ENCODE measurements at places on chromosomes 2 and 18.
A peak's percentile ranks its signal among the peaks of the same experiment; 100 is the strongest.

DNA sequence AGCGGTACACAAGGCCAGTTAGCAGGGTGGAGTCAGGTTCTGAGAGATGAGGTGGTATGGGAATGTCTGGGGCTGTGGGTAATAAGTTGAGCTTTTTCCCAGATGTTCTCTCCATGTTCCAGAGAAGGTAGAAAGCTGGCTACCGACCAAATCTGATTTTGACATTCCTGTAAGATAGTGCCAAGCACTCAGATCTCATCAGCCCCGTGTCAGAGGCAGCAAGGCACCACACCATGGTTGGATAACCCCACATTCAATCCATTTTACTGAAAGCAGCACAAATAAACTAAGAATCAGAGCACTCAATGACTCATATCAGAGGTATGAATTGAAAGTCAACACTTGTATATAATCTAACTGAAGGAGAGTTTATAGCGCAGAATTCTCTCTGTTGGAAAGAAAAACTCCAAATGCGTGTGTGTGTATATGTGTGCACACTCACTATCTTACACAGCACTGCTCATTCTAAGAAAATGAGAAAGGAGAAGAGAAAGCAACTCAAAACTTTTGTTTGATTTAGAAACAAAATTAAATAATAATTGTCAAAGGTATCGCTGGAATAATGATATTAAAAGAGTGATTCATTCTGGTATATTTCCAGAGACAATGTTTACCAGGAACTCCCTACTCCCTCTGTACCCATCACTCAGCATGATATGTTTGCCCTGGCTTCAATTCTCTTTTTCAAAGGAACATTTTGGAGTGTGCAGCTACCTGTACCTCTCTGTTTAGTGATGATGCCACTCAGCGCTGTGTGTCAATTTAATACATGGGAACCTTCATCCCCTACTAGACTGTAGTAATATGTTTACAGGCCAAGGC is 375.1 kb upstream of the ID2 start:
- DNase-seq = peak; percentile 23

DNA sequence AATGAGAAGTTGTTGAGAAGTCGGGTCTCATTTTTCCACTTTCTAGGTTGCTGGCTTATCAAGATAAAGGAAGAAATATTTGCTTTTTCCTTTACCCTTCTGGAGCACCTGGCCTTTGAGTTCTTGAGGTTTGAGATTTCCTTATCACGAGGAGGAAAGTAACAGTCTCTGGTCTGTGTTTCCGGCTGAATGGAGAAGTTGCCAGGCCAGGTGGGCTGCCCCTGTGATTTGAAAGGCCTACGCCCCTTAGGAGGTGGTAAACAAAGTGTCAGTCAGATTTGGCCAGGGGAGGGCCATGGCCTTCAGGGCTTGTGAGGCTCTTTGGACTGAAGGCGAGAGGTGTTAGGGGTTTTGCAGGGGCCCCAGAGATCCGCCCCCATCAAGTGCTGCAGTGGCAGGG is 156.7 kb upstream of the HAAO start:
- no peak for DNase-seq

DNA sequence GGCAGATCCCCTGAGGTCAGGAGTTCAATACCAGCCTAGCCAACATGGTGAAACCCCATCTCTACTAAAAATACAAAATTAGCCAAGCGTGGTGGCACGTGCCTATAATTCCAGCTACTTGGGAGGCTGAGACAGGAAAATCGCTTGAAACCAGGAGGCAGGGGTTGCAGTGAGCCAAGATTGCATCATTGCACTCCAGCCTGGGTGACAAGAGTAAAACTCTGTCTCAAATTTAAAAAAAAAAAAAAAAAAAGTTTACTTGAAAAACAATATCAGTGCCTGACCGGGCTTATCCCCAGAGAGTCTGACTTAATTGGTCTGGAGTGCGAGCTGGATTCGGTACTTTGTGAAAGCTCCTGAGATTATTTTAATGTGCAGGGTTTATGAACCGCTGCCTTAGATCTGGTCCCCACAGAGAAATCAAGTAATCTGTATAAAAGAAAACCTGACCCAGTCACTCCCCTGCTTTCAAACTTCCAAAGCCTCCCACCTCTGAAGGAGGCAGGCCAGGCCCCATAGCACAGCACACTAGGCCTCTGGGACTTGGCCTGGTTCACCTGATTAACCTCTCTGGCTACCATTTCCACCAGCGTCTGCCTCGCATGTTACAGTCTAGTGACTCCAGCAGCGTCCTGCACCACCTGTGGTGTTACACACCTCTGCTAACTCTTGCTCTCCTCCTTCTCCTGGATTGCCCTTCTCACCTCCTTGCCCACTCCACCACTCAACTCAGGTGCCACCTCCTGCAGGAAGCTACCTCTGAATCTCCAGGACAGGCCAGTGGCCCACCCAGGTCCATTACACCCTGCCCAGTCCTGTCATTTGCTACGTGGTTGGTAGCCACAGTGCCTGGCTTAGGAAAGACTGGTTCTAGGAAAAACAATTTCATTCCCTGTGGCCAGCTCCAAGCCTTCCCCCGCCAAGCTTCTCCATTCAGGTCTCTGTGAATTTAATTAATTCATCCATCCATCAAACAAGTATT is 114.3 kb upstream of the PPP1CB start:
- DNase-seq = peak; percentile 35

GRCh38 chr2:160486341-160486740 is 7.3 kb downstream of the RBMS1 start:
- peak; percentile 49 for DNase-seq

GRCh38 chr18:49976795-49977560 is 163.6 kb upstream of the ACAA2 start:
- no peak for DNase-seq

- DNase-seq = peak; percentile 89
These were observed 3.8 kb downstream of the LBH start for GRCh38 chr2:30235008-30235655.

DNA sequence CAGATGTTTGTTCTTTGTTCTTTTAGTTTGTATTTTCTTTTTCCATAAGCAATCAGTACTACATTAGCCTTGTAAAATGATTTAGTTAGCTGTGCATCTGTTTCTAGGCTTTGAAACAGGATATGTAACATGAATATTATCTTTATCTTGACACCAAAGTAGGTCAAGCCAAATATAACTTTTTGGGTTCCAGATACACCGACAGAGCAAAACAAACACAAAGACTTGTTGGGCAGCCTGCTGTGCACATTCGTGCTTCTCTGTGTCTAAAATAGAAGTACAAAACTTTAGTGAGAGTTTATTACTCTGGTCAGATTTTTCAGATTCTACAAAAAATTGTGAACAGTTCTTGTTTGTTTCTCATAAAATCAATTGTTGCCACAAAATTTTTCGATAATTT is 1059.3 kb upstream of the GYPC start:
- DNase-seq = no peak

DNA sequence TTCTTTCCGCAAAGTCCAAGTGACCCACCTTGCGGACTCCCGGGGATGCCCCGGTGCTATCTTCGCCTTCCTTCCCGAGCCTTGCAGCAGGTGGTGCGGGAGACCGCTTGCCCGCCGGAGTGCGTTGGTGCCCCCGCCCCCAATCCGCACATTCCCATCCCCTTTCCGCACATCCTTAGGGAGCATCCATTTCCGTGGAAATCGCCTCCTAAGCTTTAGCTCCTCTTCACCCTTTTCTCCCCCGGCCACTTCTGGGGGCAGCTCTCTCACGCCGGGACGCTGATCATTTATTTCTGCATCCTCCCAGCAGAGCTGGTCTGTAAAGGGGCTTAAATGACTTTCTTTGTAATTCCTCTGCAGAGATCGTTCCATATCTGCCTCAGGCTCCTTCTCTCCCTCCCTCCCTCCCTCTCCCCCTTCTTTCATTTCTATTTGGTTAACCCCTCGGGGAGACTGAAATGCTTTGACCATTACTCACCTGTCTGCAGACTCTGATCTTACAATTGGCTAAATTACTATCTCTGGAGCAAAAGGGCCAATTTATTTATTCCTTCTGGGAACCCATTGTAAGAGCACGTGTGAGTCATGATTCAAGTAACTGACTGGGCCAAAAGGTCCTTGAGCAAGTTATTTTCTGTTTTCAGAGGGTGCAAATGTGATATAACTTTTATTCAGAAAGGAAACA is 1.3 kb upstream of the LYPD1 start:
- DNase-seq = peak; percentile 65

DNA sequence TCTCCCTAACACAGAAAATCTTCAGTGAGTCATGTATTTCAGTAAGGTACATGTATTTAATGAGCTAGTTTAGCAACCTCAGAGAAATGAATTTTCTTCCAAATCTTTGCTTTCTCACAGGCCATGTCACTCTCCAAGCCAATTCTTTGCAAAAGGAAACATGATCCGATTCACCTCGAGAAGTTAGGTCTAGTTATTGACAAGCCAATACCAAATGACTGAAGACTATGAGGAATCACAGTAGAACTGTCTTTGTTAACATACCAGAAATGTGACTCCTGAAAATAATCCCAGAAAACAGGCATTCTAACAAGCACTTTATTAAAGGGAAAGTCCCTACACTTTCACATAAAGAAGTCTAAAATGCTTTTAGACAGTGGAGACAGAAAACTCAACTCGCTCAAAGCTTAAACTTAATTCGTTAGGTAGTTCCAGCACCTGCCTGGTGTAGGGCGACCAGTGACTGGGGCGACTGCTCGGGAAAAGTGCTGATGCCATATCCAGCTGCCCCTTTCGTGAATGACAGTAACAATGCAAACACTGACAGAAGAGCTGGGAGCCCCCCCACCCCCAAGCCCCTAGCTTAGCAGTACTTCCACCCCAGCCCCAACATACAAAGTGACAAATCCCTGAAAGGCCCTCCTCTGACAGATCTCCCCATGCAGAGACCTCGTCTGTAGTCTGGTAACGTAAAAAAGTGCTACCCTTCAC is 1.8 kb downstream of the MEMO1 start:
- DNase-seq = peak; percentile 59

DNA sequence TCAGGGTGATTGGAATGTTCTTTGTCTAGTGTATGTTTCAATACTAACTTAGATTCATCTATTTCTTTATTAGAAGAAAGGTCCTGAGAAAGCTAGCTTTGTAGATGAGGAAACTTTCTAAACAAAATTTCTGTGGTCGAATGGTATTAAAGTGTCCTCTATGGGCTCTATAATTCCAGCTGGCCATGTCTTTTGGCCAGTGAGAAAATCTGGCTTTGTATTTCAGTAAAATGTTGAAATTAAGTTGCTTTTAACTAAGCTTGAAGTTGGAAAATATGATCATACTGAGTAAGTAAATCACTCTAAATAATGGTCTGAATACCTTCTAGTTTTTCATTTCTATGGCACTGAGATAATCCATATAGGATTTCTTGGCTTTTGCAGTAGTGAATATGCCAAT is 148.8 kb downstream of the RDH14 start:
- no peak for DNase-seq

DNA sequence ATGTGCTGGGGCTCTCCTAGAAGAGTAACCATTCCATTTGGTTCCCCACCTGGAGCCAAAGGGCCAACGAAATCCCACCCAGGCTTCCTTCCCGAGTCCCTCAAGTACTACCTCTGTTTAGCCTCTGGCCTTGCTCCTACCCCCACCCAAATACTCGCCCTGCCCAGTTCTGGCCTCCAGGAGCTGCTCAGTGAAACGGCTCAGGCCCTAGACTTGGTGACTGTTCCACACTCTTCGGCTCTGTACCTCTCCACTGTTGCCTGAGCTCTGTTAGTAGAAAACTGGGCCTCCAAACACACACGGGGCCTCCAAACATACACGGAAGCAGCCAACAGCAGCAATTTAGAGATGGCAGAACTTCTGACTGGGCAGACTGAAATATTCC is 4.2 kb downstream of the OTX1 start:
- no peak for DNase-seq

- DNase-seq = peak; percentile 92
These were observed 62.6 kb downstream of the NFATC1 start for GRCh38 chr18:79458131-79458838.

DNA sequence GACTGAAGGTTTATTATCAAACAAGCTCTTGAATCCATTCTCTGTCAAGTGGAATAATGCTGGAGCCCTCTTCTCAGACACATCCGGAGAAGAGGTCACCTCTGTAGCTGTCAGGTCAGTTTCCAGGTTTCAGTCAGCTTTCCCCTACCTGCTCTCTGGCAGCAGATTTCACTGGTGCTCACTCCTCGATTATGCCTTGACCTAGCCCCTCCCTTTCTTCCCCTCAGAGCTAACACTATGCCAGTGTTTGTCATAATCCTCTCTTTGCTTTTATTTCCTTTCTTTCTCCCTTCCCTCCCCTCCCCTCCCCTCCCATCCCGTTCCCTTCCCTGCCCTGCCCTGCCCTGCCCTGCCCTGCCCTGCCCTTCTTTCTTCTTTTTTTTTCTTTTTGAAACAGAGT is 22.5 kb upstream of the PLEKHM3 start:
- no peak for DNase-seq

DNA sequence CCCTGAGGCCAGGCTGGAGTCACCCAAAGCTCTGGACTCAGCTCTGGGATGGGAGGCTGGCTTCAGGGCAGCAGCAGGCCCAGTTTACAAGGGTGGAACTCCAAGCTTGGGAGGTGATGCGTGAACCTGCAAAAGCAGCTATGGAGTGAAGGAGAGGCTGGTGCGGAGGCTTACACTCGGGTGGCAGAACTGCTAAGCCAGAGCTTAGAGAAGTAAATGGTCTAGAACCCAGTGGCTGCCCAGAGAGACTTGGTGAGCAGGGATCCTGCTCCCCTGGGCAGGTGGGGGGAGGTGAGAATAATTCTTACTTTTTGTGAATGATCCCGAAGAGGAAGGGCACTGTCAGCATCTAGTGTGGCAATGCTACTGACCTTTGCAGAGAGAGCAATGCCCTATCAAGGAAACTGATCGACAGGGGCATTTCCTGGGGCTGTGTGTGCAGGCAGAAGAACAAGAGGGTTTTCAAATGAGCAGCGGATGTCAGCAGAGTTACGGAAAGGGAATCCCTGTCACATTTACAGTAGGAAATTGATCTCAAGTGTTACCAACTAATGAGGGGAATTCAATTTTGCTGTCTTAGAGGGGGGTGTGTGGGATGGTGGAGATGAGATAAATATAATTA is 80.4 kb downstream of the TGFA start:
- DNase-seq = no peak

- no peak for DNase-seq
These were observed 305.3 kb downstream of the NDUFA10 start for GRCh38 chr2:239719791-239720360.

DNA sequence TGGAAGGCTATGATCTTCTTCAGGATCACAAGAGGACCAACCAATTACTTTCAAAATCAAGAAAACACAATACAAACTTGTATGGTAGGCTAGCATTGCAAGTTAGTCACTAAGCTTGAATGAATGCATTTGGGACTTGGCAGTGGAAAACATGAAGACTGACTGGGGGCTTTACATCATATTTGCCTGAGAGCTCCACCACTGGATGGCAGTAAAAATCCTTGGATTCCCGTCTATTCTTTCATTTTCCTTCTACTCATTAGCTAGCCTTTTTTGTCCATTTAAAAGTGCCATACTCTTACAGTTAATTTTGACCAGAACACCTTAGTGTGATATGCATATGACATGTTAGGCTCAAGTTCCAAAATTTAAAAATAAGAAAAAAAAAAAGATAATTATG is 63.5 kb upstream of the RASGRP3 start:
- DNase-seq = peak; percentile 71

GRCh38 chr2:233080836-233081229 is 20.7 kb downstream of the INPP5D start:
- no peak for DNase-seq

- DNase-seq = peak; percentile 32
These were observed 185.4 kb downstream of the TFCP2L1 start for GRCh38 chr2:121099329-121100290.

GRCh38 chr2:98013407-98014042 is 17.8 kb upstream of the TMEM131 start:
- peak; percentile 66 for DNase-seq
